ENCODE measurements at places on chromosomes 12 and 14.

DNA sequence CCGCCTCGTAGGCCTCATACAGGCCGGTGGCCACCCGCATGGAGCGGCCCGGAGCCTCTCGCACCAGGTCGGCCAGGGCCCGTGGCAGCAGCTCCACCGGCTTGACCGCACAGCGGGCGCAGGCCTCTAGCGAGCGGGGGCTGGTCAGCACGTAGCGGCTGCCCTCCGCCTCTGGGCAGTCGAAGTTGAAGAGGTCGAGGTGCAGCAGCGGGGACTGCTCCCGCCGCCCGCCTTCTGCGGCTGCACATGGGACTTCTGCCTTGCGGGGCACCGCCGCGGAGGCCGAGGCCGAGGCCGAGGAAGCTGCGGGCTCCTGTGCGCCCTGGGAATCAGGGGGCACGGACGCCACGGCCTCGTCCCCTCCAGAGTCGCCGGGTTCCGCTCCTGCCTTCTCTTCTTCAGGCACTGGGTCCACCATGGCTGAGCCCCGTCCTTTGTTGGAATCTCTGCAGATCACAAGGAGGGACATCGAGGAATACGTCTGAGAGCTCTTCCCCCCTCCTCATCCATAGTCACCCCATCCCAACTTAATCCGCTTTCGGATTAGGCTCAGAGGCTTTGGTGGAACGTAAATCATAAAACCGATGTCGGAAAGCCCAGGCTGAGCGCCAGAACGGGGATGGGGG, 1.4 kb downstream of the CCDC177 start:
- no peak for DNase-seq

DNA sequence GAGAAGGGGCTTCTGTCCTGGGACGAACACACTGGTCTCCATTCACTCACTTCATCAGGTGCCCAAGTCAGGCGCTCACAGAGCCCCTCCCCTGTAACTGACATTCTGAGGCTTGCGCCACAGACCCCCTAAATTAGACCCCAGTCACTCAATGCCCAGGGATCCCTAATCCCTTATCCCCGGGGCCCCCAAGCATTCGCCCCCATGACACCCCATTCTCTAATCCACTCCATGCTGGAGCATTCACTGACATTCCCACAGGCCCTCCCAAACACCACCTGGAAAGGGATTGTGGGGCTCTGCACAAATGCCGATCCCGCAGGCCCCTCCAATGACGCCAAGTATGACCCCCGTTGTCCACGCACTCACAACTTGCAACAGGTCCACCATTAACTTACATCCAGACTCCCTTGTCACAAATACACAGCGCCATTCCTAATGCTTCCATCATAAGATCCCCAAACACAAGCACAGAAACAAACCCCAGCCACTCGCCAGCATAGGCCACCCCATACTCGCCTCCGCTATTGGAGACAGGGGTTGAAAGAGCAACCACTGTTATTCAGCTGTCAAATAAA, 1.5 kb downstream of the ZNF605 start:
- DNase-seq: no peak

DNA sequence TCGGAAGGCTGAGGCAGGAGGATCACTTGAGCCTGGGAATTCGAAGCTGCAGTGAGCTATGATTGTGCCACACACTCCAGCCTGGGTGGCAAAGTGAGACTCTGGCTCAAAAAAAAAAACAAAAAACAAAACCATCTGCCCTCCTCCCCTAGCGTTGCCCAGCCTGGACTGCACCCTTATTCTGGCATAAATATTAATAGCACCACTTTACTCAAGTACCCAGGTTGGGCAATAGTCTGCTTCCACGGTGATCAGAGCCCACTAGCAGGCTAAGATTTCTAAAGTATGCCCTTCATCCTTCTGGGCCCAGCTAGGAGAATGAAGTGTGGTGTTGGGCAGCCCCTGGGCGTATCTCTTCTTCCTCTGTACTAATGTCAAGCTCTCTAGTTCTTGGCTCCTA, 33.3 kb downstream of the KCTD10 start:
- DNase-seq: peak; percentile 69

DNA sequence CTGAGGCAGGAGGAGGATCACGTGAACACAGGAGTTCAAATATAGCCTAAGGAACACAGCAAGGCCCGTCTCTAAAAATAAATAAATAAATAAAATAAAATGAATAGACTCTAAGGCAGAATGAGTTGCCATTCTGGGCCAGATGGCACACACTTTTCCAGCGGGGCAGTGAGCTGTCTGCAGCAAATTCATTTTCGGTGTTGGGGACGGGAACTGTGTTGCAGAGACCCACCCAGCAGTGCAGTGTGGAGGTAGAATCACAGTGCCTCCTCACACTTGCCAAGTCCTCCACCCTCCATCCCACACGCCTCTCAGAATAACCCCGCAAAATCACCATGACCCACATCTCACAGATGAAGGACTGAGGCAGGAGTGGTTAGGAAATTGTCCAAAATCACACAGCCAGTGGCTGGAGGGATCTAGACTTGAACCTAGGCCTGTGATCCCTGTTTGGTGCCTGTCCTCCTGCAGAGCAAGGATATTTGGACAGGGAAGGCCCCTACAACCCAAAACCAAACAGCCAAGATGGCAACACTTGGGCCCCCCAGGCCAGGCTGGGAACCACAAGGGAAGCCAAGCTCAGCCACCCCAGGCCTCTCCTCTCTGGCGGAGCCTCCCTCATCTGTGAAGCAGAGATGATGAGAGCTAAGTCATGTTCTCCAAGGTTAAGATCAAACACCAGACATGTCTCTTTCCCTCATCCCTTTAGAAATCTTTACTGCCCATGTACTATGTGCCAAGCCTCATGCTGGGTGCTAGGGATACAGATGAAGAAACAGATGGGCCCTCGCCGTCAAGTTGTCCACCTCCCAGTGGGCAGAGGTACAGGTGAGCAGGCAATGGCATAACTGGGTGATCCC, 152.7 kb downstream of the DPF3 start:
- DNase-seq: no peak

DNA sequence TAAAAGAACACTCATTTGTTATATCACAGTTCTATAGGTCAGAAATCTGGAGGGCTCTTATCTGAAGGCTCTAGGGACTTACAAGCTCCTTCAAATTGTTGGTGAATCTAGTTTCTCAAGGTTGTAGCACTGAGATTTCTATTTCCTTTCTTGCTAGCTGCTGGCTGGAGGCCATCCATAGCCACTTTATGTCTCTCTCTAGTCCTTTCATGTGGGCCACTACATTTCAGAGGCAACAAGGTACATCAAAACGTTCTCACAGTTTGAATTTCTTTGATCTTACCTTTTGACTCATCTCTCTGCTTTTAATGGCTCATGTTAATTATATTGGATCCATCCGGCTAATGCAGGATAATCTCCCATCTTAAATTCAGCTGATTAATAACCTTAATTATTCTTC, 286.8 kb downstream of the DIO2 start:
- peak; percentile 85 for DNase-seq

Measured in DMS79 (cell line).